Activated CD8-positive, alpha-beta memory T cell treated with anti-CD3 and anti-CD28 coated beads, Interleukin-2, amount 10 ng/mL, durations not matched to agents 7 days and 5 days (primary cell): ENCODE measurements at places on chromosomes 1 and 21. TPM values are rescaled to one million over a fixed set of nuclear protein-coding genes. Genes with fewer than 3 reads are reported as not detected.

DNA sequence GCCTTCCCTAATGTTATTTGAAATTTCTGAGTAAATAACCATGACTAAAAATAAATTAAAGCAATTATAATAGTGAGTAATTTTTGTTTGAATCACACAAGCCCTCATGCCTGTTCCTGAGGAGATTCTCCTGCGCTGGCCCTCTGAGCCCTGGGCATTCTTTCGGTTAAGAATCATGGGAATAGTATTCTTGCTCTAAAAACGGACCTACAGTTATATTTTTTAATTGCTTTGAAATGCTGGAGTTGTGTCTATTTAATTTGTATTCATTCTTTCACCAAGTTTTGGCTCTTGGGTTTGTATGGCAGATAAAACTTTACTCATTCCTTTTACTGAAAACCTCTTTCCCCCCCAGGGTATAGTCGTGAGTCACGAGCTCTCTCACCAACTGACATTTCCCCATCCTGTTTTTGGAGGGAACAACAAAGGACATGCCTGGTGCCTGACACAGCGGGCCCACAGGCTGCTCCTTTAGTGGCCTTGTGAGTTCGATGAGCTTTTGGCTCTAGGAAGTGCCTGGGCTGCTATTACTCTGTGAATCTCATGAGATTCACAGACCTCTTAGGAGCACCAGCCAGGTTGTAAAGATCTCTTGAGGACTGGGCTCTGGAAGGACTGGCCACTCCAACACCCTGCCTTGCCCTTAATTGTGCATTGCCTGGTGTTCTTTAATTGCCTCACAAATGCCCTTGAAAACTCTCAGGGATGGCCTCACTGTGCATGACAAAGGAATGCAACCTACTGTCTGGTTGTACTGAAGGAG lies 58.6 kb downstream of the DDR2 start:
- H3K4me1 ChIP-seq, result no peaks in the 10 kb centered on the region
- H3K4me3 ChIP-seq, result no peak overlapping the region
- DNase-seq, result no peak
- no peaks in the 10 kb centered on the region for H3K36me3 ChIP-seq

GRCh38 chr1:37410815-37411214 lies 63.6 kb upstream of the ZC3H12A start:
- H3K36me3 ChIP-seq, result no peaks in the 10 kb centered on the region
- H3K4me3 ChIP-seq, result no peak overlapping the region
- no peak overlapping the region for H3K27ac ChIP-seq
- no peaks in the 10 kb centered on the region for H3K4me1 ChIP-seq

- peaks cover 45% of the 10 kb centered on the region for H3K27me3 ChIP-seq
- peaks cover 15% of the 10 kb centered on the region for H3K4me1 ChIP-seq
- no peaks in the 10 kb centered on the region for H3K36me3 ChIP-seq
- H3K4me3 ChIP-seq, result no peak overlapping the region
- no peak overlapping the region for H3K27ac ChIP-seq
Measured at GRCh38 chr1:94039514-94039870, 81.5 kb downstream of the ABCA4 start.

GRCh38 chr1:63294803-63295594 lies 27.4 kb upstream of the FOXD3 start:
- H3K27me3 ChIP-seq, result peaks cover 8% of the 10 kb centered on the region
- no peak overlapping the region for H3K27ac ChIP-seq
- no peaks in the 10 kb centered on the region for H3K4me1 ChIP-seq
- no peaks in the 10 kb centered on the region for H3K36me3 ChIP-seq
- H3K4me3 ChIP-seq, result no peak overlapping the region

GRCh38 chr1:58764294-58764978 lies 19.4 kb downstream of the JUN start:
- no peak overlapping the region for H3K27ac ChIP-seq
- H3K36me3 ChIP-seq, result peaks cover 1% of the 10 kb centered on the region
- H3K4me3 ChIP-seq, result no peak overlapping the region
- peaks cover 4% of the 10 kb centered on the region for H3K27me3 ChIP-seq
- H3K4me1 ChIP-seq, result no peaks in the 10 kb centered on the region

Gene CCDC30
- total RNA-seq, result 2.9 TPM

DNA sequence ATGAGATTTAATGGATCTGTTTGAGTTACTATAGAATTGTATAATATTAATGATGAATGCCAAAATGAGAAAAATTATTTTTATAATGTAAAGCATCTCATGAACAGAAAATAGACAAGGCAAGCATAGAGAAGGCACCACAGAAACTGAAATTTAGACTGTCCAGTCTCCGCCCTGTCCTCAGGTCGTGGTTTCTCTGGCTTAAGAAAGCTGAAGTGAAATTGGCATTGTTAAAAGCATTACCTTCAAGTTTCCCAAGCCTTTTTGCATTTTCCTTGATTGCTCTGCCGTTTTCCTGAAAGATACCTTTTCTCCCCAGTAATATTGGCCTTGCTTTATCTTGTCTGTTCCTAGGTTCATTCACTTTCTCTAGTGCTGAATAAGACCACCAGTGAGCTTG lies 58.0 kb downstream of the VPS13D start:
- H3K4me3 ChIP-seq, result no peak overlapping the region
- H3K27ac ChIP-seq, result no peak overlapping the region
- H3K4me1 ChIP-seq, result peaks cover 3% of the 10 kb centered on the region
- H3K27me3 ChIP-seq, result no peaks in the 10 kb centered on the region
- peaks cover 23% of the 10 kb centered on the region for H3K36me3 ChIP-seq

- H3K27me3 ChIP-seq, result no peaks in the 10 kb centered on the region
- H3K27ac ChIP-seq, result no peak overlapping the region
- H3K4me3 ChIP-seq, result no peak overlapping the region
- no peaks in the 10 kb centered on the region for H3K4me1 ChIP-seq
Measured at GRCh38 chr21:15446223-15446622, 283.6 kb upstream of the USP25 start.

Gene B3GALT2
- 0.99 TPM for total RNA-seq

GRCh38 chr1:68015369-68015768 lies 35.1 kb downstream of the DIRAS3 start:
- no peak overlapping the region for H3K4me3 ChIP-seq
- H3K27me3 ChIP-seq, result no peaks in the 10 kb centered on the region
- H3K27ac ChIP-seq, result no peak overlapping the region
- no peaks in the 10 kb centered on the region for H3K4me1 ChIP-seq
- H3K36me3 ChIP-seq, result no peaks in the 10 kb centered on the region

DNA sequence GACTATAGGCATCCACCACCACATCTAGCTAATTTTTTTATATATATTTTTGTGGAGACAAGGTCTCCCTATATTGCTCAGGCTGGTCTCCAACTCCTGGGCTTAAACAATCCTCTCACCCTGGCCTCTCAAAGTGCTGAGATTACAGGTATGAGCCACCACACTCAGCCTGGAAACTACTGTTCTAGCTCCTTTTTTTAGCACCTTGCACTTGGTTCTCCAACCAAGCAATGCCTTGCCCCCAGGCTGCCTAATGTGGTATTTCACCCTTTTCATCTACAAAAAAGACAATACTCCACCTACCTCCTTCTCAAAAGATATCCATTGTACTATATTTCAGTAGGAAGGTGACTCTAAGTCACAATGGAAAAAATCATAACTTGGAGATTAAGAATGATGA lies 6.7 kb downstream of the ARNT start:
- H3K36me3 ChIP-seq, result peaks cover 40% of the 10 kb centered on the region
- no peak overlapping the region for H3K4me3 ChIP-seq
- peaks cover 21% of the 10 kb centered on the region for H3K4me1 ChIP-seq
- DNase-seq, result no peak
- no peak overlapping the region for H3K27ac ChIP-seq
- H3K27me3 ChIP-seq, result no peaks in the 10 kb centered on the region

Gene EYA3
- 33.2 TPM for total RNA-seq

GRCh38 chr1:95094923-95095322 lies 22.2 kb upstream of the ALG14 start:
- no peak for DNase-seq
- no peak overlapping the region for H3K4me3 ChIP-seq

- H3K4me3 ChIP-seq, result no peak overlapping the region
- no peak overlapping the region for H3K27ac ChIP-seq
- H3K27me3 ChIP-seq, result peaks cover 36% of the 10 kb centered on the region
Measured at GRCh38 chr21:20996421-20997310, 1.5 kb upstream of the NCAM2 start.

Gene KCNA2
- total RNA-seq, result 2.4 TPM

DNA sequence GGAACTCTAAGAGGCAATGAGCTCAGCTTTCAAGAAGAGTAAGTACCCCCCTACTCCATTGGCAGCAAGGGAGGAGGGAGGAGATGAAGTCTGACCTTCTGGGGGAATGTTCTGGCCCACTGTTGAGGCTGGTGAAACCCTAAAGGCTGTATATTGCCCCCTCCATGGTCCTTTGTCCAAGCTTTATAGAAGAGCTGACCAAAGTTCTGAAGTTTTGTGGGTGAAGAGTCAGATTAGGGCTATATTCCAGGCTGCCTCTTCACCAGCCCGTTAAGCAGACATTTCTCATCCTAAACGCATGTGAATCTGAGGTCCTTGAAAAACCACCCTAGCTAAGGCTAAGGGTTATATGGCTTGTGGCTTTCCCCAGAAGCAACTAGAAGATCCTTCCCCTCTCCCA lies 1.4 kb downstream of the C1orf94 start:
- no peak overlapping the region for H3K4me3 ChIP-seq
- no peaks in the 10 kb centered on the region for H3K36me3 ChIP-seq
- DNase-seq, result no peak
- H3K4me1 ChIP-seq, result no peaks in the 10 kb centered on the region
- H3K27ac ChIP-seq, result no peak overlapping the region

Gene ADAMTS4
- 0.30 TPM for total RNA-seq

GRCh38 chr1:212230329-212230728 lies 54.9 kb upstream of the PPP2R5A start:
- peaks cover 42% of the 10 kb centered on the region for H3K4me1 ChIP-seq
- H3K27me3 ChIP-seq, result no peaks in the 10 kb centered on the region
- H3K36me3 ChIP-seq, result peaks cover 2% of the 10 kb centered on the region
- no peak overlapping the region for H3K4me3 ChIP-seq
- DNase-seq, result no peak
